ENCODE measurements at places on chromosomes 13 and 19.

GRCh38 chr19:40282209-40282580 lies 3.0 kb downstream of the AKT2 start:
- no peak for DNase-seq

DNA sequence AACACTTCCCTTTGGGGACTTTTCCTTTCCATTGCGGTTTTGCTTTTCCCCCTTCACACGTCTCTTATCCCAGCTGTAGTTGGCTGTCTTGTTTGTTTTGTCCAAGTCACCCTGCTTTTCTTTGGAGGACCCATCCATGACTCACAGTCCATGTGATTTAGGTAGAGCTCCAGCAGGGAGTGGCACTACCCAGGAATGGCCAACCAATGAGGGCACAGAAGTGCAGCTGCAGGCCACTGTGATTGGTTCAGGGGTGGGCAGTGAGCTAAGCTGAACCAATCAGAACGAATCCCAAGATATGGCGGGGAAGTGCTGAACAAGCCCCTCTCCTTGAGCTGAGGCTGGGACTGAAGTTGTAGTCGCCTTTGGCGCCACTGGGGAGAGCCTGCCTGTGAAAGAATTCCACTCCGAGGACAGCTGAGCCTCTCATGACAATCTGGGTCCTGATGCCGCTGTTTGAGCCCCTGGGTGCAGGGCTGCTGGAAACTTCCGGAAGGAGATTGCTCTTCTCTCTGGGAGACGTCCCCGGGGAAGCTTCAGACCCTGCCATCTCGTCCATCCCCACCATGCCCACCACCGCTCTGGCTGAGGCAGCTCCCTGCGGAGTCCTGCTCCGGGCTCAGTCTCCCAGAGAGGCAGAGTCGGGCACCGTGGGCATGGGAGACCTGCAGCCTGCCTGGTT lies 62.9 kb upstream of the URI1 start:
- no peak for DNase-seq

GRCh38 chr13:101258071-101258470 lies 158.2 kb downstream of the NALCN start:
- DNase-seq, result peak; percentile 78

GRCh38 chr13:110409581-110409992 lies 102.5 kb downstream of the COL4A2 start:
- no peak for DNase-seq

DNA sequence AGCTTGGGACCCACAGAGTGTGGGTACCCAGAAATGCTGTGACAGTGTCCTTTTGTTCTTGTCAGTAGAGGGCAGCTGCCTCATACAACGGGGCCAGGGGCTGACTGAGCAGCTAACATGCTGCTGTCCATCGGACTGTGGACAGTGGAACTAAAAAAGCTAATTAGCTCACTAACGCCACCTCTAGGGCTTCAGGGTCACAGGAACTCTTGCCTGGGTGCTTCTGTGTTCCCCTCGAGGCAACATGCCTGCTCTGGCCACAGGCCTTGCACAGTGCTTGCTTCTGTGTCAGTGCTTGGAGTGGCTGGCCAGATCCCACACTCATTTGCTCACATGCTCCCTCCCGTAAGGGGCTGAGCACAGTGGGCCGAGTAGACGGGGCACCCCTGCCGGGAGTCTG lies 377.0 kb downstream of the OLFM4 start:
- no peak for DNase-seq
